ENCODE measurements at places on chromosomes 12 and 14.

GRCh38 chr12:108190529-108190928 lies 61.4 kb downstream of the WSCD2 start:
- no peak for DNase-seq

- DNase-seq, result peak; percentile 56
These were observed 20.2 kb upstream of the DUSP16 start for GRCh38 chr12:12582895-12583303.

DNA sequence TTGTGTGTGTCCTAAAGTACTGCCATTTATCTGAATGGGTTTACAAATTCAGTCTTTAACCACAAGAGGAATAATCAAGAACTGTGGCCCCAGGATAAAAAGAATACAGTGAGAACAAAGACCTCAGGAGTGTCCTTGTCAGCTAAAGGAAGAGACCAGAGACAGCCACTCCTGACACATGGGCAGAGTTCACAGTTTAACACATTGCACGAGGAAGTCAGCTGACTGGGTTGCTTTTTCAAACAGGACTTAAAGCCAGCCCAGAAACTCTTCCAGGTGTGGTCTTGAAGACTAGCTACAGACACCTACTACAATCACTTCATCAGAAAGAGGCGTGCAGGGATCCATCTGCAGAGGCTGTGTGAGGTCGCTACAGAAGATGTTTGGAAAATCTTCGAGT lies 42.8 kb downstream of the GNS start:
- DNase-seq, result no peak

GRCh38 chr14:72822946-72823611 lies 70.8 kb downstream of the DPF3 start:
- no peak for DNase-seq

GRCh38 chr12:83759906-83760305 lies 1073.2 kb downstream of the TMTC2 start:
- no peak for DNase-seq

GRCh38 chr12:59972905-59973304 lies 377.1 kb downstream of the SLC16A7 start:
- no peak for DNase-seq

GRCh38 chr12:18907728-18908127 lies 169.8 kb downstream of the CAPZA3 start:
- DNase-seq, result no peak

- no peak for DNase-seq
These were observed 180.8 kb downstream of the ADCK1 start for GRCh38 chr14:77980475-77981321.

DNA sequence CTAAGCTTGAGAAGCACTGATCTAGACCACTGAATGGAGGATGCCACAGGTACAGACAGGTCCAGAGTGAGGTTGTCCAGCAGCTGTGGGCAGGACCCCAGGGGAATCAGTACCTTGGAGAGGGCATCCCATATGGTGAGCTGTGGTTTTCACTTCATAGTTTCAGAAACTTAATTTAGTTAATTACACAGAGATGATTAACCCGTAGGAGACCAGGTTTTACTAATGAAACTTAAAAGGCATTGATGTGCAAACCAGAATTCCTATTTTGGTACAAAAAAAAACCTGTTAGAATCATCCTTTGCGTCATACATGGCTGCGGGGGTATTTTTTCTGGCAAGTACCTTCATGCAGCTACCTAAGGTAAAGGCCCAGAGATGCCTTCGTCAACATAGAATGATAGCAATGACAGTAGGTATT lies 159.3 kb downstream of the DACT1 start:
- no peak for DNase-seq

- DNase-seq, result no peak
These were observed 280.6 kb upstream of the RTL1 start for GRCh38 chr14:101184104-101184455.

DNA sequence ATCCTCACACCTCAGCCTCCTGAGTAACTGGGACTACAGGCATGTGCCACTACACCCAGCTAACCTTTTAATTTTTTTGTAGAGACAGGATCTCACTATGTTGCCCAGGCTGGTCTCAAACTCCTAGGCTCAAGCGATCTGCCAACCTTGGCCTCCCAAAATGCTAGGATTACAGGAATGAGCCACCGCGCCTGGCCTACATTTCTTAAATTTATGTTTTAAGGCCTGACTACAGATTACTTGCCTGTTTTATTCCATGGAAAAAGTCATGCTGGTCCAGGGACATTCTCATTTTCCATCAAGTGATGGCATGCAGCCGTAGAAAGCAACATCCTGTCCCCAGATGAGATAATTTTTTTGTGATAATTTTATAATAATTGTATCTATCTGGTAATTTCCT lies 6.1 kb downstream of the CD9 start:
- no peak for DNase-seq

DNA sequence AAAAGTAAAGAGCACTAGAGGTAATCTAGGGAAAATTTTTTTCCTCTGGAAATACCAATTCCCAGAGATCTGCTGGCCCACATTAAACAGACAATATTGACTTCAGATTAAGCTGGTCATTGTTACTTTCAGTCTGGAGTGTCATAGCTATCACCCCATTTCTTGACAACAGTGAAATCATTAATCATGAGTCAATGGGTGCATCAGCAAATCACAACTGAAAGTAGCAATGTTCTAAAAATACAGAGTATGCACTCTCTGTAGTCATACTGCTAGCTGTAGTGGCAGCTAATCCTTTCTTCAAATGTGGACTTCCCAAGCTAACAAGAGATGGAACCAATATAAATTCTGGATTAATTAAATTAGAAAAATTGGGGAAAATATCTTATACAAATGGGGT lies 129.9 kb downstream of the CPNE8 start:
- no peak for DNase-seq

GRCh38 chr12:74899031-74899829 lies 310.4 kb downstream of the KCNC2 start:
- DNase-seq, result no peak

DNA sequence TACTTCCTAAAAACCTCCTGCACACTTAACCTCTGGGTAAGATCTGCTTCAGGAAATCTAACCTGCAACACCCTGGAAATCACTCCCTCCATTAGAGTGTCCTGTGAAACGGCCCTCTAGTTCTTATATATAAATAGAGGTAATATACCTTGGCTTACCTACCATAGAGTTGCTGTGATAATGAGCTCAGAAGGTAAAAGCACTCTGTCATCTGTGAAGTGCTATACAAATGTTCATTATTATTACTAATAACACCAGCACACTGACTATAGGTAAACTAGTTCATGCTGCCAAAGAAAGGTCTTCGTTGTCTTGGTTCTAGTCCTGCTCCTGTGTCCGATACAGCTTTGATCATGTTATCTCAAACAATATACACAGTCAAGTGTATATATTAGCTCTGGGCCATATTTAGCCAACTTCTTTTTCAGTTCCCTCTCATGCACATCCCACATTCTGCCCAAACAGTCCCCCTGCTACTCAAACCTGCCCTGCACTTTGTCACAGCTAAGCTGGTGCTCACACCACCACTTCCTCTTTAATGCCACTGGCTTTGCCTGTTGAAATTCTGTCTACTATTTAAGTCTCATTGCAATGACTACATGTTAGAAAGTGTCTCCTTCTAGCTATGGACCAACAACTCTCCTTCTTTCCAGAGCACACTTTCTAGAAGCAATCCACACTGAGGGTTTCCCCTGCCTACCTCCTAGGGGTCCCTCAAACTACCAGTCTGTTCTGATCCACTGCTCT lies 5.1 kb downstream of the E2F7 start:
- DNase-seq, result no peak

- DNase-seq, result no peak
These were observed 48.3 kb downstream of the SLC41A2 start for GRCh38 chr12:104909761-104910160.

DNA sequence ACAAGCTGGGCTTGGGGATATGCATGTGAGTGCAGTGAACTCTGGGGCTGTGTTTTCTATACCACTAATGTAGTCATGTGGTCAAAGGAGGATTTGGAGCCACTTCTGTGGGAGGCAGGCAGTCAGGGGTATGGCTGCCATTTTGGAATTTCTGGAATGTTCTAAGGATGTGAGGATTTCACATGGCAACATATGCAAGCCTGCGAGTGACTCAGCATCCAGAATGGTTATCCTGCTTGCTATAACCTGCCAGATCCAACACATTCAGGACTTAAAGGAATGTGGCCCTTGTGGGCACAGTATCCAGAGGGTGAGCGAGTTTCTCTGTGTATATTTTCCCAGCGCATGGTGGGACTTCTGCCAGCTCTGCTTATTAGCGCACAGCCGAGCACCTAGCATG lies 249.2 kb upstream of the PWP1 start:
- DNase-seq, result no peak

DNA sequence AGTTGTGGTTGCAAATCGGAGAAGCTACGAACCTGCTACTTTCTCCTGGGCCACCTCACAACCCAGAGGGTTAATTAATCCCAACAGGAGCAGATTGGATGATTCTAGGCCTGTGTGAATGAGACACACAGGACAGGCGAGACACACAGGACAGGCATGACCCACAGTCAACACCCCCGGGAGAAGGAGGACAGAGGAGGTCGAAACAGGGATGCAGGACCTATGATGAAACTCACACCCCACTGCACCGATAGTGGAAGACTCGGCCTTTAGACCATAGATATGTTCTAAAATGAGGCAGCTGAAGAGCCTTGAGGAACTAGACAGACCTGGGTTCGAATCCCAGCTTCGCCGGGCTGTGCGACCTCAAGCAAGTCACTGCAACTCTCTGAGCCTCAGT lies 11.6 kb downstream of the TMEM119 start:
- DNase-seq, result no peak

GRCh38 chr14:33734387-33734786 lies 216.5 kb downstream of the EGLN3 start:
- DNase-seq, result no peak

GRCh38 chr12:6195665-6196535 lies 4.3 kb upstream of the CD9 start:
- DNase-seq, result peak; percentile 70

- DNase-seq, result peak; percentile 28
These were observed at the start of gene AMDHD1 for GRCh38 chr12:95943330-95943842. AMDHD1 (plus strand) TSS chr12:95943331; CDS start chr12:95943399, 68 bp downstream.

DNA sequence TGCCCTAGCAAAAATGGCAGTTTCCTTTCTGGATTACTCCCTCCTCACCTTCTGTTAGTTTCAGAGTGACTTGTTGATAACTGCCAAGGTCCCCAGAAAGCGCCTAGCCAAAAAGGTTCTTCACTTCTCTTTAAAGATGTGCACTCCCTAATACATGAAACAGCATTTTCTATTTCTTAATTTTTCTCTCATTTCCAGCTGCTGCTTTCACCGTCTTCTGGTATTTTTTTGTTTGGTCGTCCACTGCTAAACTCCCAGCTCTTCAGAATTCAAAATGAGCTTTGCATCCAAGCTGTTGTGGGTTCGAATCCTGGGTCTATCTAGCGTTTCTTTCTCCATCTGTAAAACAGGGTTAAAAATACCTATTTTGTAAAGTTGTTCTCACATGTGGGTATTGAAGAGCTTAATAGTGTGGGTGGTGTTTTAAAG lies 397 bp upstream of the BORCS5 start:
- no peak for DNase-seq

GRCh38 chr12:124869059-124869665 lies 5.5 kb upstream of the SCARB1 start:
- DNase-seq, result no peak

DNA sequence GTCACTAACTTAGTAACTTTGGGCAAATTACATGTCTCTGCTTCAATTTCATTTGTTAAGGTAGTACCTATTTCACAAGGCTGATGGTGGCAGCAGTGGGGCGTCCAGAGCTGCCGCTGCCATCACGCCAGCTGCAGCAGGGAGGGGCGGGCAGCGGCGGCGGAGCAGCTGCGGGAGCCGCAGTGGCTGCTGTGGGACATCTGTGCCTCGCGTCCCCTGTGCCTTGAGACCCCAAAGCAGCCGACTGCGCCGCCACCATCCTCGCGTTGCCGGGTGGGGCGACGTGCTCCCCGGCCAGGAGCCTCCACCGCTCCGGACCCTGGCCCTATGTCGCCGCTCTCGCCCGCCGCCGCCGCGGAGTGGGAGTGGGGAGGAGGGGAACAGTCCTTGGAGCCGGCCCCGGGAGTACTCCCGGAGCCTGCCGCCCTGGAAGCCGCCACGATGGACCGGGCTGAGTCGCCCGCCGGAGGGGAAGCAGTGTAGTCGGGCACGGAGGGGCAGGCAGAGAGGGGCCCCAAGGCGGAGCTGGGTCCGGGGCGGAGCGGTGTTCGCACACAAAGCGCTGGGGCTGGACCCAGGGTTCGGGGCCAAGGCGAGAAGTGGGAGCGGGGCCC lies 51.4 kb downstream of the A2M start:
- peak; percentile 17 for DNase-seq

GRCh38 chr12:107847830-107848229 lies 73.3 kb downstream of the ASCL4 start:
- DNase-seq, result no peak

DNA sequence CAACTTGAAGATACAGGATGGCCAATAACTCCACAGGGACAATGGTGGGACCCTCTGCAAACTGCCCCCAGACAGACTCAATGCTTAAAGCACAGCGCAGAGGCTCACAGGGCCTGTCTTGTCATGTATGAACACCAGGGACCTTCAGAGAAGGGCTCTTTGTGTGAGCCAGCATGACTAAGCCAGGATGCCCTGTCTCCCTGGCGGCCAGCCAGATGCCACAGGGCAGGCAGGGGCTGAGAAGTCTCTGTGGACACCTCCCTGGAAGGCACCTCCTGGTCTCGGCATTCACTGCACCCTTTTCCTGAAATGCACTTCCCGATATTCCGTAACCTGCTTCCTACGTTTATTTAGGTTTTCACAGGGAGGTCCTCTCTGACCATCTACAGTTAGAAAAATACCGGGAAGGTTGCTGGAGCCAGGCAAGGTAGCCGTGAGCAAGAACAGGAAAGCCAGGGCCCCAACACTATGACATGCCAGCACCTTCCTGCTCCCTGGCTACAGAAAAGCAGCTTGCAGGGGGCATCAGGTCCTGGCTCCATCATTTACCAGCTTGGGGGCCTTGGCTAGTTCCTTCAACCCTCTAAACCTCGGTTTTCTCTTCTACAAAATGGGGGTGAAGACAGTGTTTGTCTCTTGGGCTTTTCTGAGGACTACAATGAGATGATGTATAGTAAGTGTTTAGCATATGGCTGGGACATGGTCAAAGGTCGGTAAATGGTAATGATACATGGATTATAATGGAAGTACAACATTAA lies 65.0 kb downstream of the PITPNM2 start:
- no peak for DNase-seq

DNA sequence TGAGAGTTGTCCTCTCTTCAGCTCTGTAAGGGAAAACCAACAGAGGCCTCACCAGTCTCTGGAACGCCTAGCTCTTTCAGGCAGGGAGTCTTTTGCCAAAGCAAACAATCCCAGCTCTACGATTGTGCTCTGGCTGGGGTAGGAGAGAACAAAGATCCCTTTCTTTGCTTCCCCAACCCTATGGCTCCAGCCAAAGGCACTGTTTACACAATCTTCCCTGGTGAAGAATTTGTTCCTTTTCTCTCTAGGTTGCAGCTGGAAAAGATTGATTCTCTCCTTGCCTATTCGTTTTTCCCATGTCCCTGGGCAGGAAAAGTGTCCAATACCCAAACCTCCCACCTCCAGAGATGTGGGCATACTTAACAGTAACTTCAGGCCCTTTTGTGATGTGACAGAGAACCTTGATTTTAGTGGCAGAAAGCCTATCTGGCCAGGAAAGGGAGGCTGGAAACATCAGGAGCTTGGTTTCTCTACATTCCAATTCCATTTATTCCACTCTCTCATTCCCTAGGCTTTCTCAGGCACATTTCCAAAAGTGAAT lies 16.8 kb downstream of the ATP5MC2 start:
- DNase-seq, result no peak
